ENCODE measurements at places on chromosomes 16 and 17. TPM values are rescaled to one million over a fixed set of nuclear protein-coding genes. Genes with fewer than 3 reads are reported as not detected.

Gene NME1
- 510 TPM for total RNA-seq

Gene CCL13
- not detected for total RNA-seq

Gene SLC5A11
- 0.47 TPM for total RNA-seq

Gene PROCA1
- 0.96 TPM for total RNA-seq

Gene ITGAD
- 0.12 TPM for total RNA-seq

Gene SLC38A8
- not detected for total RNA-seq

Gene CCDC92B
- total RNA-seq, result 0.17 TPM

Gene PRAC2
- not detected for total RNA-seq

Gene DLX3
- not detected for total RNA-seq

Gene KRT24
- total RNA-seq, result not detected

Gene CCL17
- total RNA-seq, result not detected

Gene ITGB3
- not detected for total RNA-seq

Gene WNT9B
- not detected for total RNA-seq

Gene SCNN1B
- 0.37 TPM for total RNA-seq

Gene PLK1
- 144 TPM for total RNA-seq

Gene CA4
- 0.20 TPM for total RNA-seq

Gene C16orf54
- 0.15 TPM for total RNA-seq

Gene TBC1D3K
- not detected for total RNA-seq

Gene COX6A2
- total RNA-seq, result not detected

Gene GJD3
- total RNA-seq, result not detected

Gene DPEP3
- not detected for total RNA-seq

Gene SLC13A5
- 0.07 TPM for total RNA-seq

Gene G6PC1
- total RNA-seq, result 0.10 TPM

Gene AANAT
- not detected for total RNA-seq

Gene ARHGAP44
- 7.3 TPM for total RNA-seq

Gene CYGB
- total RNA-seq, result 0.66 TPM

Gene GAS2L2
- not detected for total RNA-seq

Gene CX3CL1
- total RNA-seq, result 0.15 TPM

Gene ZNF469
- total RNA-seq, result 5.9 TPM

Gene RPL38
- 1,628 TPM for total RNA-seq

Gene RHBDL3
- total RNA-seq, result 4.0 TPM

Gene PRAC1
- total RNA-seq, result not detected

Gene SLC16A11
- total RNA-seq, result not detected

All from HCT116 (cell line).